CD4-positive, alpha-beta memory T cell (primary cell): ENCODE measurements at places on chromosomes 13 and 19.

DNA sequence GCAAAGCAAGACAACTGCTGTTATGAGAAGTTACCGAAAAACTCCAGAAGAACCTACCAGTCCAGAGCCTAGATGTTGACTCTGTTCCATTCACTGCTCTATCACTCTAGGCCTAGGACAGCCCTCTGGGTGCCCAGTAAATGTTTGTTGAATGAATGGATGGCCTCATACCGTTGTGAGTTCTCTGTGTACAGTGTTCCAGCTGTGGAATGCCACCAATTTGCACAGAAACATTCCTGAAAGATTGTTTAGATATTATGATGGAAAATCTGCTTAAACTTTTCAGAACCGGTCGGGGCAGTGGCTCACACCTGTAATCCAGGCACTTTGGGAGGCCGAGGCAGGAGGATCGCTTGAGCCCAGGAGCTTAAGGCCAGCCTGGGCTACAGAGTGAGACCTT, 1.3 kb upstream of the FBL start:
- no peak for DNase-seq

GRCh38 chr13:27110056-27110746, 61.4 kb downstream of the USP12 start:
- no peak for DNase-seq

DNA sequence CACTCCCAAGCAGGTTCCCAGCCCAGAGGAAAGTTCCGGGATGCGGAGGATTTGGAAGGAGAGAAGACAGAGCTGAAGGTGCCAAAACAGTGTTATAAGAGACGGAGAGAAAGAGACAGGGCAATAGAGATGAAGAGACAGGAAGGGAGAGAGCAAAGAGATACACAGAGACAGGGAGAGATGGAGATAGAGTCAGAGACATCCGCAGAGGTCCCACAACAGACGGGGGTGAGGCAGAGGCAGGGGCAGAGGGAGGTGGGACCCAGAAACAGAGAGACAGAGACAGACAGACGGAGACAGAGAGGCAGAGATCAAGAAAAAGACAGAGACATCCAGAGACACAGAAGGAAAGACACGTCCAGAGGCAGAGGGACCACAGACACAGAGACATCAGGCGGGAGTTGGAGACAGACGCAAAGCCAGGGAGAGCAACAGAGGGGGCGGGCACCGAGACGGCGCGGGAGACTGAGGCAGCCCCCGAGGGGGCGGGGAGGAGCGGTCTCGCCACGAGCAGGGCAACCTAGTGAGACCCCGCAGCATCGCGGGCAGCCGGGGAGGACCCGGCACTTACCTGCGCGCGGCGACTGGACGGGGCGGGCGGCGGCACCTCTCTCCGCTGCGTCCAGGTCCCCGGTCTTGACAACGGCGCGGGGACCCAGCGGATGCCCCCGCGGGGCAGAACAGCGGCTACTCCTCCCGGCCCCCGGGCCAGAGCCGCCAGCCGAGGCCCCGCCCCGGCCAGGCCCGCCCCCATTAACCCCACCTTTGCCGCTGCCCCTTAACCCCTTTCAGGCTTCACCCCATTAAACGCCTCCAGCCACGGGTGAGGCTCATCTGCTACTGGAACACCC, at the start of gene GPR4:
Gene GPR4, minus strand, starts transcription at position 689 of the 851 bp plus-strand sequence. CDS start 10,346 bp downstream, outside the sequence.
- no peak for DNase-seq

- DNase-seq: no peak
Observed at GRCh38 chr13:44368062-44368591, 5.5 kb upstream of the SERP2 start.

GRCh38 chr13:31444266-31444856, 244.6 kb downstream of the B3GLCT start:
- no peak for DNase-seq

GRCh38 chr13:94711561-94712286, 621 bp downstream of the SOX21 start:
- DNase-seq: no peak

DNA sequence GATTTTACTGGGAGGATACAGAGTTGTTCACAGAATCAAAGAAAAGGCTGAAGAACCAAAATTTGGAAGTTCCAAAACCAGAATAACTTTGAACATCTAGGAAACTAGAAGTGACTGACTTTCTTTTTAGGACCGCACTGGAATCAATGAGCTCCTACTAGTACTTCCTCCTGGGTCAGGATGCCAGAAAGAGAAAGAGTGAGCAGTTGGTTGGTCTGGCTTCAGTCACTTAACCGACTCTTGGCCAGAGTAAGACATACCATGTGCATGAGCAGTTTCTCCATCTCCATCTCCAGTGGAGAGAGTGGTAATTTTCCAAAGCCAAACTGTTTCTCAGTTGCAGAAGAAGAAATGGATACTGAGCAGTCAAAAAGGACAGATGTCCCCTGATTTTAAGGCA, 27.1 kb upstream of the MTUS2 start:
- DNase-seq: no peak

GRCh38 chr19:5680437-5681368, at the start of the genes HSD11B1L and MICOS13:
HSD11B1L (plus strand) TSS chr19:5681027; CDS start chr19:5684833, 3,806 bp downstream.
MICOS13 (minus strand) TSS chr19:5680516; CDS start chr19:5680486, 30 bp downstream.
- DNase-seq: peak; percentile 99

DNA sequence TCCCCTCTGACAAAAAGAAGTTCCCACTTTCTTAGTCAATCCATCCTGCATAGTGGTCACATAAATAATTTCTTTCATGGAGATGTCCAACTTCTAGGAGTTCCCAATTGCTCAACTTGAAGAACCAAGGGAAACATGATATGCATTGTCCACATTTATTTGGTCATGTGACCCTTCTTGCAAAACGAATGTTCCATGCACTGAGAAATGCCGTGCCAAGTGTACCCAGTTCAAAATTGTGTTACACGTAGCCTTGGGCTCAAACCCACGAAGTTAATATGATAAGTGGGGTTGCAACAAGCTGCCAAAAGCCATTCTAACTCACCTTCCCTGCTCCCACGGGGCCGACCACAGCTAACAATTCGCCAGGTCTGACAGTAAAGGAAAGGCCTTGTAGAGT, 113.1 kb downstream of the ABCC4 start:
- DNase-seq: no peak

DNA sequence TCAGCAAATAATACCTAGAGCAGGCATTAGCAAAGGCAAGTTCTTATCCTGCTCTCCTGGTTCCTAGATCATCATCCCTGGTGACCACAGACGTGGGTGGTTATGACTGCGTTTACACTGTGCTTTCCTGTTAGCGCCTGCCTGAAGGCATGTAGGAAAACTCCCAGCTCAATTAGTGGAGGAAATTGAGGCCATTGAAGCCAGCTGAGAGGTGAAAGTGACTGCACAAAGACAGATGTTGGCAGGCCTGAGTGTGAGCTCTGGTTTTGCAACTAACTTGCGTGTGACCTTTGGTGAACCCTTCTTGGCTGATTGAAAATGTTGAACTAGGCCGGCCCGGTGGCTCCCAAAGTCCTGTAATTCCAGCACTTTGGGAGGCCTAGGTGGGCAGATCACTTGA, 17.5 kb upstream of the NWD1 start:
- DNase-seq: no peak

DNA sequence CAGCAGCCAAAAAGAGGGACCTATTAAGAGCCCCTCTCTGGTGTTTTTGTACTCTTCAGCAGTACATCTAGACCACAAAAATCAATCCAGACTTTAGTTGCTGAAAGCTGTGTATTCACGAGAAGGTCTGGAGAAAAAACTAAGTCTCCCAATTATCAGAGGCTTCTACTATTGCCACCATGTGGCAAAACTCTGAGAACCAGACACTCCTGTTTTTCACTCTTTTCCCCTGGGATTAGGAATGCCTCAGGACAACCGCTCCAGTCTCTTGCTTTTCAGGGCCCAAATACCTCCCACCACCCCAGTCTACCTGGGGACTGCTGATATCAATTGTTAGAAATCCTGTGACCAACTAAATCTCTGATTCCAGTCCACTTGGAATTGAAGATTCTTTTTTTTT, 30.1 kb upstream of the OBI1 start:
- DNase-seq: no peak

DNA sequence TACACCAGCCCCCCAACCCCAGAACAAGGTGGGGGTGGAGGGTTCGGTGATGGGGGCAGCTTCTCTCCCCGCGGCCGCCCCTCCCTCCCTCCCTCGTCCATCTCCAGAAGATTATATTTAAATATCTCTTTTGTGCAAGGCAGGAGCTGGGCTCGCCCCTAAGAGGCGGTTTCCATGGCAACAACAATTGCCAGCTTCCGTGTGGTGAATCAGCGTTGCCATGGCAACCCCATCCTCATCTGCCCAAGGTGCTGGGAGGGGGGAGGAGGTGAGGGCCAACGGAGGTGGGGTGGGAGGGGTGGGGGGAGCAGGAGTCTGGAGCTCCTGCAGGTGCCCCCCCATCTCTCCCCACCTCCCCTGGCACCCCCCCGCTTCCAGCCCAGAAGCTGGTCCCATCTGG, 46.4 kb downstream of the CELF5 start:
- DNase-seq: no peak

DNA sequence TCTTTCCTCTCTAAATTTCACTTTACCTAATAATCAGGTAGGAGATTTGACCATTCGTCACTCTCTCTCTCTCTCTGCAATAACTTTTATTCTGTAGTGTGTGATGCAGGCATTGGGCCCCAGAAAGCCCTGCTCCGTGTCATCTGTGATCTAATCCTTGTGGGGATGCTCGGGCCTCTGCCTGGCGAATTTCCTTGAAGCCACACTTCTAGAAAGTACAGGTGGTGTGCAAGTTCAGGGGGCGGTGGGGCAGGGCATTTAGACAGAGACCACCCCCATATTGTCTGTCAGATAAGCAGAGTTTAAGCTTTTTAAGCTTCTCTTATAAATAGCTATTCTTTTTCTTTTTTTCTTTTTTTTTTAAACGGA, 53.4 kb upstream of the GPR12 start:
- no peak for DNase-seq

DNA sequence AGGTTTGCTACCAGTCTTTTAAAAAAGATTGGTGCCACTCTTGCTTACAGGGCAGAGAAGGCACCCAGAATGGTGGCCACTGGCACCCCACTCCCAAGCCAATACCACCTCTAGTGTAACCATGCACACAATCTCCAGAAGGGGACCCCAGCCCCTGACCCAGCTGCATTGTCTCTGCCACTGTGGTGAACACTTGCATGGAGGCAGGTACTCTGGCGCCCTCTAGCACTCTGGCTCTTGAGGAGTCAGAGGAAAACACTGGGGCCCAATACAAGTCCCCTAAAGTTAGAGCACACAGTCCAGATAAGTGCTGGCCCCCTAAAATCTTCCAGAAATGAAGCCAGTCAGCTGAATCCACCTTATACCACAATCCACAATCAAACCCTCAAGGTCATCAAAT, 6.0 kb downstream of the ERVV-1 start:
- DNase-seq: no peak

- no peak for DNase-seq
Observed at GRCh38 chr19:38039966-38040365, 133.0 kb downstream of the SIPA1L3 start.

DNA sequence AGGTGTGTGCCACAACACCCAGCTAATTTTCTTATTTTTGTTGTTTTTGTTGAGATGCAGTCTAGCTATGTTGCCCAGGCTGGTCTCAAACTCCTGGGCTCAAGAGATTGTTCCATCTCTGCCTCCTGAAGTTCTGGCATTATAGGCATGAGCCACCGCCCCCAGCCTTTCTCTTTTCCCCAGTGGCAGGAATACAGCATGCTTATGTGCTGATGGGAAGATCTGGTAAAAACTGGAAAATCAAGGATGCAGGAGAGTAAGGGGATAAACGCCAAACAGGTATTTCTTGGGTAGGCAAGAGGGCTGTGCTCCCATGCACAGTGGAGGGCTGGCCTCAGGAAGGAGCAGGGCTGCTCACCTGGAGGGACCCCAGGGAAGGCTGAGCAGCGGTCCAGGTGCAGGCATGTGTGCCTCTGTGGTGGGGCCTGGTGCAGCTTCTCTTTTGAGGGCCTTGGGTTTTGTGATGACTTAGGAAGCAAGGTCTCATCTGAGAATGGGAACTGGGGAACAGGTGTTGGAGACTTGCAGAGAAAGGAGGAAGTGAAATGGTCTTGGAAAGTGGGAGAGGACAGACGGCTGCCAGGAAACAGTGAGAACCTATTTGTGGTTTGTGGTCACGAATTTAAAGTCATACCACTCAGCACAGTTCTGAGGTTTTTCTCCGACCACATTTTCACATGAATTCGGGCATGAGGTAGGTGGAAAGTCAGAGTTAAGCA, 106.5 kb downstream of the TEX26 start:
- DNase-seq: no peak

DNA sequence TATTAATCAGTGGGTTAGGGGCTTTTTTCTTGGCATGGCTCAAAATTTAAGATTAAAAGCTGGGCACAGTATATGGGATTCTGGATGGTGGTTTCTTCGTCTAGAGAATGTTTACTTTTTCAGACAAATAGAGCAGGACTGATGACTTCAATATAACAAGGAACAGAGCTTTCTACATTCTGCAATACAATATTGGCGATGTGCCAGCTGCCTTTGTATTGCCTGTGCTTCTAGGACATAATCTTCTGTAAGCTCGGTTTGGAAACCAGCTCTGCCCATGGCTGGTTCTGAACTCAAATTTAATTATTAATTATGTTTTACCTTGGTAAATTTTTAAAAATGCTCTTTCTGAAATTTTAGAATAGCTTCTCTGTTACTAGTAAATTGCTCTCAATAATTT, 139.1 kb upstream of the TRPC4 start:
- no peak for DNase-seq

GRCh38 chr13:55230570-55230908, 1910.2 kb upstream of the PRR20A start:
- no peak for DNase-seq

DNA sequence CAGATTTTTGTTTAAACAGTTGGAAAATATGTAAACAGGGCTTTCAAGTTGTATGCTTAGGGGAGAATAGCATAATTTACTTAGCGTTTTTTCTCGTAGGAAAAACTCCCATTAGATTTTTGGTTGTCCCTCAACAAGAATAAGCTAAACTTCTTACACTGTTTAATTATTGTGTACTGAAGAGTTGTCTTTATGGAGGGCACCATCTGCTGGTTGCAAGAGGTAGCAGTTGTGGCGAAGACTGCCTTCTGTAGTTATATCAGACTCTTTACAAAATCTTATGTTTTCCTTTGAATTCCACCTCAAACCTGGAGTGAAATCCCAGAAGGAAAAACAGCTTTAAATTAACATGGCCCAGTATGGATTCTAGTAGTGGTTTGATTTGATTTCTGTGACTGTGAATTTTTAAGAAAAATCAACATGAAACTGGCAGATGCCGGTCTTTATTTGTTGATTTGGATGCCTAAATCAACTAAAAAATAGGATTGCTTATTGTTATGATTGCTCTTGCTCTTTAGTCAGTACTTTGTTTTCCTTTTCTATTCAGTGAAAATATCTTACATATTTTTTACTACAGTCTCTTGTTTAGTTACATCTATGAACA, 53.4 kb downstream of the PDS5B start:
- peak; percentile 46 for DNase-seq
